ENCODE measurements at places on chromosomes 3 and 15. TPM values are rescaled to one million over a fixed set of nuclear protein-coding genes. Genes with fewer than 3 reads are reported as not detected.

SLC9C1 gene
- polyA plus RNA-seq: not detected

COL8A1 gene
- 108 TPM for polyA plus RNA-seq

PLCL2 gene
- polyA plus RNA-seq: 4.0 TPM

ALG1L2 gene
- not detected for polyA plus RNA-seq

C15orf40 gene
- polyA plus RNA-seq: 20.8 TPM

TUSC7 gene
- polyA plus RNA-seq: not detected

SECISBP2L gene
- polyA plus RNA-seq: 24.0 TPM

MON1A gene
- 6.7 TPM for polyA plus RNA-seq

GCNT3 gene
- polyA plus RNA-seq: 0.11 TPM

IQCH gene
- polyA plus RNA-seq: 1.7 TPM

SOX2 gene
- polyA plus RNA-seq: not detected

TARS3 gene
- polyA plus RNA-seq: 6.2 TPM

MINDY4B gene
- not detected for polyA plus RNA-seq

ANKDD1A gene
- polyA plus RNA-seq: 8.2 TPM

TICRR gene
- polyA plus RNA-seq: 1.6 TPM

GOLGA8B gene
- 19.6 TPM for polyA plus RNA-seq

DUOXA2 gene
- polyA plus RNA-seq: not detected

MAGEL2 gene
- polyA plus RNA-seq: not detected

EFL1 gene
- 19.1 TPM for polyA plus RNA-seq

STAC gene
- 7.4 TPM for polyA plus RNA-seq

All from fibroblast of lung (primary cell).